ENCODE measurements at places on chromosomes 3 and 15.

DNA sequence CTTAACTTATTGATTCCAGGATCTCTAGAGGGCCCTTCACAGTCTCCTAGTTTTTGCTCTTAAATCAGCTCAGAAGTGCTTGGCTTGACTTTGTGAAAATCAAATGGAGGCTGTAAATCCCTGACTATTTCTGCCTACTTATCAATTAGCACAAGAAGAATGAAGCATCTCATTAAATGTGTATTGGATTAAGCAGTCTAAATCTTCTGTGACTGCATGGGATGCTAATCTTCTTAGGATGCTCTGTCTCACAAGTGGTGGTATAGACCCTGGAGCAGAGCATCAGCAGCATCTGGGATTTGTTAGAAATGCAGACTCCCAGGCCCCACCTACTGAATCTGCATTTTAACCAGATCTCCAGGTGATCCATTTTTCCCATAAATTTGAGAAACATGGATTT lies 488.7 kb downstream of the AGBL1 start:
- no peak for DNase-seq

DNA sequence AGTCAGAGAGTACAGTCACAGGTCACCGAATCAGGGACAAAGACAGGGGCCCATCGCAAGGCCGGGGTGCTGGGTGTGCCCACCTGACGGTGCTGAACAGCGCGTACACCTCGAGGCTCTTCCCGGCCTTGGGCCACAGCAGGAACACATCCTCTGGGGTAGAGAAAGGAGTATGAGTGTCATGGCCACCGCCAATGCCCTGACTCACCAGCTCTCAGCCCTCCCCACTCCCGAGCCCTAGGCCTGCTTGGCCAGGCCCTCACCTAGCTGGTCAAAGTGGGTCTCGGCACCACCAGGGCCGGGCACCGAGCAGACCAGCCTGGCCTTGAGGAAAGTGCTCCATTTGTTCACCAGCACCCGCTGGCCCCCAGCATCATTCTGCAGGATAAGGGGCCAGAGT lies 4.2 kb downstream of the SEMA3G start:
- no peak for DNase-seq

GRCh38 chr3:4732925-4733324 lies 239.8 kb downstream of the ITPR1 start:
- DNase-seq, result no peak

DNA sequence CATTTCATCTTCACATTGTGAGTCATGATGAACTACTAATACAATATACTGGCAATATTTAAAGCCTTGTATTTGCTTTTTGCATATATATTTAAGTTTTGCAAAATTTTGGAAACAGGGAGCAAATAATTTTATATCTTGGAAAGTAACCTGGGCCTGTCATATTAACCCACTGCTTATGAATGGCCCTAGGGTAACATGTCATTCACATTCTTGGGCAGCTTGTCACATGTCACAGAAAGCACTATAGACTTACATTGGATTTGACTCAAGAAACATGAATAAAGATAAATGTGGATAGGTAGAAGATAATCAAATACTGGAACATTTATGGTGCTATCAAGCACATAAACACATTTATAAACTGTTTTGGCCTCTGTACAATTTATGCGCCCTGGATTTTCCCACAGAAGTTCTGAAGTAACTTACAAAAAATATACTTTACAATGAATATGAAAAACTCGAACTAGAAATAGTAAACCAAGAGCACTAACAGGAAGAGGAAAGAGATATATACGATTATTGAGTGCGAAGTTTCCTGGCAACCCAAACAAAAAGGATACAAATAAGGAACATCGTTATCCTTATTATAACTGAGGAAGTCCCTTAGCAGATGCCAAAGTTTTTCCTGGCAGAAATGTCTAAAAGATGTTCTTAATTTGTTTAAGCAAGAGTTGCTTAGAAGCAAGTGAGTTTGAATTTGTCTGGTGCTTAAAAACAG lies 257.2 kb downstream of the RBMS3 start:
- DNase-seq, result no peak

- DNase-seq, result no peak
These were observed 62.7 kb upstream of the FAM98B start for GRCh38 chr15:38391191-38391590.
